ENCODE measurements at places on chromosomes 7 and 10.

GRCh38 chr10:11787846-11788245, 35.3 kb upstream of the PROSER2 start:
- no peak for DNase-seq

DNA sequence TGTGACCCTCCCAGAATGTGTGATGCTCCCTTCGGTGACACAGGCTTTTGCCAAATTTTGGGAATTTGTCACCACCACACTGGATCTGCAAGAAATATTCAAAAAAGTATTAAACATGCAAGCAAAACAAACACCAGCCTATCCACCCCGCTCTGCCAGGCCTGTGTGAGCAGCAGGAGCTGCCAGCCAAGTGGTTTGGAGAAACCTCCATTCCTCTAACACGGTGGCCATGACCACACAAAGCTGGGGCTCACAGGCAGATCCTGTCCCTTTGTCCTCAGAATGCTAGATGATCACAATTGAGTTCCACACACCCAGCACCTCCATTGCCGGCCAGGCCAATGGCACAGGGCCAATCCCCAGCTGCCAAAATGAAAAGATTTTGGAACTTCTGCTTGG, 261.9 kb upstream of the PPP2R2D start:
- DNase-seq: no peak

- DNase-seq: no peak
Measured at GRCh38 chr10:46273506-46274477, 13.0 kb upstream of the ANTXRL start.

DNA sequence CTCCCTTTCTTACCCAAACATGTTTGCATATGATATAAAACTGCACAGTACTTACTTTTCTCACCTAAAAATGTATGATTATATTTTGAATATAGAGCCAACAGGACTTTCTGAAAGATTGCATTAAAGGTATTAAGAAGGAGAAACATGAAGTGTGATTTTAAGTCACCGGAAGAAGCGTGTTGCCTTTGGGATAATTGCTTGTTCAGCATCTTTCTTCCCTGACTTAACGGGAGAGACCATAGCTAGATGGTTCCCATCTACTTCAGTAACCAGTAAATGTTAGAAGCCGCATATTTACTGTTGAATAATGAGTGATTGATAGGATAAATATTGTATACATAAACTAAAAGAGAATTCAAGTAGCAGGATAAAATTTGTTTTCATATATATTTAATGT, 197.1 kb downstream of the NRG3 start:
- DNase-seq: no peak

DNA sequence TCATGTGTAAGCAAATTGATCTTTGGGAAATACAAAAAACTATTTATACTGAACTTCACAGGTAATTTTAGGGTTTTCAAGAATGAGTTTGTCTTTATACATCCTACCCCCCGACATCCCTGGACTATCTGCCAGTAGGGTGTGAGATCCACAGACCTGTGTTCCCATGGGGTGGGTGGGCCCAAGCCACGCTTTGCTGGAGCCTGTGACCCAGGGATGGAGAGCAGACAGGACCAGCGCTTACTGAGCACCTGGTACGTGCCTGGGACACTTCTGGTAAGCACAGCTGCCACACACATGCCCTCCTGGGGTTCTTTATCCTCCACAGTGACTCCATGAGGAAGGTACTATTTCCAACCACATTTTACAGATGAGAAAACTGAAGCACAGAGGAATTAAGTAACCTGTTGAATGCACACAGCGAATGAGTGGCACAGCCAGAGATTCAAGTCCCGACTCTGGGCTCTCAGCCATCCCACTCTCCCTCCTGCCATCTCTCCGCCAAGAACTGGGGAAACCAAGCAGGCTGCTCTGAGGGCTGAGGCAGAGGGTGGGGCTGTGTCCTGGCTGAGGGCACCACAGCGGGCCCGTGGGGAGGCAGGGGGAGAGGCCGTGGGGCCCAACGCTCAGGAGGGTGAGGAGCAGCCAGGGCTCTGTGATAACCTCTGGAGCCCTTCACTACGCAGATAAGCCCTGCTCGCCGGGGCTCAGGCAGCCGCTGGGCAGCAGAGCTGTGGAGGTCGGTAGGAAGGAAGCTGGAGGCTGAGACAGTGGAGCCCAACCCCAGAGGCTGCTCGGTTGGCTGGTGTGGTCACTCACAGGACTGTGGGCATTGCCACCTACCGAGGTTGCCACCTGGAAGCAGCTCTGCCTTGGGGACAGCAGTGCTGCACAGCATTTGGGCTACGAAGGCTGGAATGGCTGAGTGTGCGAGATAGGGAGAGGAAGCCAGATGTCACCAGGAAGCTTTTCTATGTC, 124.2 kb downstream of the ARHGAP22 start:
- no peak for DNase-seq

DNA sequence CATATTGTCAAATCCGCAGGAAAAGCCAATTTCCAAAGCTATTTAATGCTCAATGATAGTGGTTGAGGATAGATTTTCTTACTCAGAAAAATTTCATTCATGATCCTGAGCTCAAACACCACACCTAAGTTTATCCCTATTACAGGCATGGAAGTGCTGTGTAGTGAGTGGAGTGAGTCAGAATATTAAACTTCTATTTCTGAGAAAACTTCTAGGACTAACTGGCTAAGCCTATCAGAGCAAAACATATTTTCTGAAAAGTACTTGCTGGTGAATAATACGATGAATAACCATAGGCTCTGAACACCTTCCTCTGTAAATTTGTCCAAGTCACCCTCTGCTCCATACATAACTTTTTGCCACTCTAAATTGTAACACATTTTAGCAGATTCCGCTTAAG, 221.5 kb downstream of the SUGCT start:
- peak; percentile 70 for DNase-seq

DNA sequence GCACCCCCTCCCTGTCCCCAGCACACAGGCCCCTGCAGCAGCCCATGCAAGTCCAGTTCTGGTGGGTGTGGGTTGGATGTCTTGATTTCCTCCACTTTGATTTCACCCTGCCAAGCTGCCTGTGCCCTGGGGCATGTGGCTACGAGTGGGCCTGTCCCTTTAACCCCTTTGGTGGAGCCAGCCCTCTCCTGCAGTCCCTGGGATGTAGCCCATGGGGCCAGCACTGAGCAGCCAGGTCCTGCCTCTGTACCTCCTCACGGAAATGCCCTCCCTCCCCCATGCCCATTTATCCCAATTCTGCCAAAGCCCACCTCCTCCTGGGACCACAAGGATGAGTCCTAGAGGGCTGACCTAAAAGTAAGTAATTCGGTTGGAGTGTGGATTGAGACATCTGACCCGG, 11.9 kb downstream of the COL13A1 start:
- DNase-seq: no peak

DNA sequence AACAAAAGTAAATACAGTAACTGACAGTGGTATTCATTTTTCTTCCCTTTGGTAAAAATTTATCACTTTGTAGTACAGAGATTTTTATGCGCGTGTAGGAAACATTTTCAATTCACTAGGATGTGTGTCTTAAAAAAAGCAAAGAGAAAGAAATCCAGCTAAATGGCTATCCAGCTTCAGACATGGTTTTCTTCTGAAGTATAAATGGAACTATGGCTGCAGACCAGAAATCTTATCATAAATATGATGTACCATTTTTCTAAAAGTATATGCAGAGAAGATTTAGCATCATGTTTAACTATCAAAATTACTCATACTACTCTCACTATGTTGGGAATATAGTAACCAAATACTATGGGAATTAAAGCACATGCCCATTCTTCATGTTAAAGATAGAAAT, 328.4 kb upstream of the SMIM30 start:
- DNase-seq: no peak

- DNase-seq: no peak
Measured at GRCh38 chr7:4749363-4749762, 26.1 kb upstream of the AP5Z1 start.

GRCh38 chr10:44473146-44473545, 88.2 kb upstream of the CXCL12 start:
- DNase-seq: no peak

DNA sequence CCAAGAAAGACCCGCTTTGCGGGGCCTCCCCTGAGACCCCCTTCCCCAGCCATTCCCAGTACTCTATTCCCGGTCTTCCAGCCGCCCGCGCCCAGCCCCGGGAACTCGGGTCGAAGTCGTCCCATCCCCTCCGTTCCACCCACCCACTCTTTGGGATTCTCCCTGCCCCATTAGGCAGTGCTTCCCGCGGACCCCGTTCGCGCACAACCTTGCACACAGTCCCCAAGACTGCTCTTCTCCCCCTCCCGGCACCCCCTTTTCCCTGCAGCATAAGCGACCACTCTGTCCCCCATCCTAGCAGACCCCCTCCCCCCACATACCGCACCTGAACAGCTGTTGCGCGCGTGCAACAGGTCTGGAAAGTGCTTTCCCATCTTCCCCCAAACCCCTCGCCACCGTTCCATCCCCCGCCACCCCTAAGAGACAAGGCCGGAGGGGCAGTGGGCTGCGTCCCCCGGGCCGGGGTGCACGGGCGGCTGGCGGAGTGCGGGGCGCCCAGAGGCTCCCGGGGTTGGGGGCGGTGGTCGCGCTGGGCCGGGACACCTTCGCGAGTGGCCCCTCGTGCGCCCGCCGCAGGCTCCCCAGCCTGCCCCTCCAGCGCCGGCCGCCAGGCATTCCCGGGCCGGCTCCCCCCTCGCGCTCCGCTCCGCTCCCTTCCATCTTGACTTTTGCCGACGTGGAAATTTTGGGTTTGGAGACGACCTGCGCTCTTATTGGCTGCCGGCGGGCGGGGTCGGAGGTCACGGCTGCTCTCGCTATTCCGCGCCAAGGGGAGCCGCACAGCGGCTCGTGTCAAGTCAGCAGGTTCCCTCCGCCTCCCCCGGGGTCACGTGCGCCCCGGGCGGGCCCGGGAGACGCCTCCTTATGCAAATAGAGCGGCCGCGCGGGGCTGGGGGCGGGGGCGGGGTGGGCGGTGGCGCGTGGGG, 201.2 kb upstream of the NFE2L3 start:
- peak; percentile 52 for DNase-seq

- peak; percentile 38 for DNase-seq
Measured at GRCh38 chr7:39741942-39742623, 118.7 kb downstream of the RALA start.

GRCh38 chr10:58282615-58283014, 13.7 kb downstream of the CISD1 start:
- no peak for DNase-seq

DNA sequence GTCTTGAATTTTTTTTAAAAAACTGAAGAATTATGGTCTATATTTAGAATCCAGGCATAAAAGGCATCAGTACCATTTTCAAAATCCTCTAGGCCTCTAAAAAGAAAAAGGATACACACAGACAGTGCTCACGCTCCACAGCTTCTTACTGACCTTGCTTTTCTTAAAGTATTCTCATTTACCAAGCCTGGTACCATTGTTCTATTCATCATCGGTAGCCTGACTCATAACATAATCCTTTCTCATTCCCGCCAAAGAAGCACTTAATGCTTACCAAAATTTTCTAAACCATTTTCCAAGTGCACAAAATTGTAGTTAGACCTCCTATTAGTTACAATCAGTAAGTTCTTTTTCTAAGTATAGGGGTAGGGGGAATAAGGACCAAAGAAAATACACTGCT, 54.6 kb downstream of the ATE1 start:
- DNase-seq: no peak

DNA sequence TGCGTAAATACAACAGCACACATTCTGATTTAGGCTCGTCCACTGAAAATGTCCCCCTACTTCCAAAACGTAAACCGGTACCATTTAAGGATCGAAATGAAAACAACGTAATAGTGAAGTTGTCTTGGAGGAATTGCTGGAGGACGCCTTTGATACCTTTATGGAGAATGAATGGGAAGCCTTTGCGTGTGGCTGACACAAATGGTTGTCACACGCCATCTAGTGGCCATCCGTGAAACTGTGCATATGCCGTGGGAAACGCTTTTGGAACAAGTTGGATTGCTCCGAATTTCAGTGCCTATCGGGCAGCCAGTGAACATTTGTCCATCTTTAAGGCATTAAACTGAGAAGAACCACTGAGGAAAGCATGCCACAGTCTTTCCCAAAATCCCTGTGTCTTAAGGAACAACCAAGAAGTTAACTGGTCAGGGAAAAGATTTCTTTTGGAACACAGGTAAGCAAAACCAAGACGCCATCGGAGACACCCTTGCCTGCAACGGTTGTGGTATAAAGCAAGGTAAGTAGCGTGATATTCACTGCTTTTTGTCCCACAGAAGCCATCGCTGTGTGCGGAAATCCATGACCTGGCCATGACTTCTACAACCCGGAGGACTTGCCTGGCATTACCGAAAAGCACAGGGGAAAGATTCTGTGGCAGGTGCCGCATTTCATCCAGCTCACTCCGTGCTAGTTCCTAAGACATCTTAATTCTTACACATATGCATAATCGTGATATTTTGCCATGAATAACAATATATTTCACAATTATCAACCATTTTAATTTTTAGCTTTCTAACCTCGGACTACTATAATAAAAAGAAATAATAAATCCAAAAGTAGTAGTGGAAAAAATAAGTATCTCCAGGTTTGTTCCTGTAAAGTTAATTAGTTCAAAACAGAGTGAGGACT, 100.6 kb downstream of the FAM204A start:
- DNase-seq: peak; percentile 60

GRCh38 chr10:13608246-13608853, 21.6 kb downstream of the PRPF18 start:
- DNase-seq: no peak

GRCh38 chr10:86339226-86339865, 27.2 kb downstream of the GRID1 start:
- DNase-seq: no peak

DNA sequence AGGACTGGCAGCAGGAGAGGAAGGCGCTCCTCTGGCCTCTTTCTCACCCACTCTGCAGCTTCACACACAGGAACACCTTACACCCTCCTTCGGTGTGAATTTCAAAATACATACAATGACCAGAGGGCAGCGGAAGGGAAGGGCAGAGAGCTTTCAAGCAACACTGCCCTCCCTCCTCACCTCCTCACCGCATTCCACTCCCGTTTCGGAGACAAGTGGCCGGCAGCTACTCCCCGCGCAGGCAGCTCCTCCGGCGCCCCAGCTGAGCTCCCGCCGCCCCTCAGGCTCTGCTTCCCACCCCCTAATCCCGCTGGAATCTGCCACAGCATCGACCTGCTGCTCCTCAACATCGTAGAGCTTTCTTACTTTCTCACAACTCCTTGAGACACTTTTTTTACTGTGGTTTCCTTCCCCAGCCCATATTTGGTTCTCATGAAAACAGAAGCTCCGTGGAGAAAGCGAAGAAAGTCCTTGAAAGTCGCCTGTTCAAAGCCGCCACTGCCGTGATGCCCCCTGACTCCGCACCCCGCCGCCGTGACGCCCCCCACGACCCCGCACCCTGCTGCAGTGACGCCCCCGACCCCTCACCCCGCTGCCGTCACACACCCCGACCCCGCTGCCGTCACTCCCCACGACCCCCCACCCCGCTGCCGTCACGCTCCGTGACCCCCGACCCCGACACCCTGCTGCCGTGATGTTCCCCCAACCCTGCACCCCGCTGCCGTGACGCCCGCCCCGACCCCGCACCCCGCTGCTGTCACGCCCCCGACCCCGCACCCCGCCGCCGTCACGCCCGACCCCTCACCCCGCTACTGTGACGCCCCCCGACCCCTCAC, 14.6 kb upstream of the GPER1 start:
- DNase-seq: no peak

DNA sequence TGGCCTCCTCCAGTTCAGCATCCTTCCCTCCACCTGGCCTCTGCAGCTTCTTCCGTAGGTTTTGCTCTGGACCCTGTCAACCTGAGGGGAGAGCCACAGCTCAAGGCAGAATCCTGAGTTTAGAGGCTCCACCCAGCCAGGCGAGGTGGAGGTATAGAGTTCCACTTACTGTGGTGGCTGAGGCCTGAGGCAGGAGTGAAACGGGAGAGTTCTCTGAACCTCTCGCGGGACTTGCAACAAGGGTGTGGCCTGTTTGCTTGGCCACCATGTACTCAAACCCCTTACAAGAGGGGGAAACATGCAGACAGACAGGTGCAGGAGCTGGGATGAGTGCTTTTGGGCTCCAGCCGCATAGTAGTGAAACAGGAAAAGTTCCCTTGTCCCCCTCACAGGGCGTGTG, 154.0 kb upstream of the C7orf33 start:
- DNase-seq: no peak
